Right cardiac atrium (tissue), 5 donors: ENCODE measurements at places on chromosomes 7 and 10.

- DNase-seq, result no peak
Observed at GRCh38 chr10:60042262-60042661, 135.9 kb upstream of the CCDC6 start.

DNA sequence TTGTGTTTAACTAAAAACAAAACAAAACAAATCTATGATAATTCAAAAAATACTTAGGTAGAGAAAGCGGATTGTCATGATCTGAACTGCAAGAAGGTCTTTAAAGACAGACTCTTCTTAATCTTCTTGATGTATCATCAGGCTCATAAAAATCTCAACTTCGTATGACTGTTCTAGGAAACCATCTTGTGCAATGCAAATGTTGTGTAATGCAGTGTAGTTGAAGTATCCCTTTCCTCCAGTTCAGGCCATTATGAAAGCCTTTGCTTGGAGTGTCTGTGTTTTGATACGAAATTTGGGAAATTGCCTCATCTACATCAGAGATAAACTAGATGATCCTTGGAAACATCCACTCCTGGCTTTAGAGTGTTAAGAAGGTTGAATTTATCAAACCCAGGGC is 30.9 kb downstream of the CDK1 start:
- DNase-seq, result no peak

- DNase-seq, result no peak
Observed at GRCh38 chr7:70595755-70596597, 536.0 kb upstream of the GALNT17 start.

DNA sequence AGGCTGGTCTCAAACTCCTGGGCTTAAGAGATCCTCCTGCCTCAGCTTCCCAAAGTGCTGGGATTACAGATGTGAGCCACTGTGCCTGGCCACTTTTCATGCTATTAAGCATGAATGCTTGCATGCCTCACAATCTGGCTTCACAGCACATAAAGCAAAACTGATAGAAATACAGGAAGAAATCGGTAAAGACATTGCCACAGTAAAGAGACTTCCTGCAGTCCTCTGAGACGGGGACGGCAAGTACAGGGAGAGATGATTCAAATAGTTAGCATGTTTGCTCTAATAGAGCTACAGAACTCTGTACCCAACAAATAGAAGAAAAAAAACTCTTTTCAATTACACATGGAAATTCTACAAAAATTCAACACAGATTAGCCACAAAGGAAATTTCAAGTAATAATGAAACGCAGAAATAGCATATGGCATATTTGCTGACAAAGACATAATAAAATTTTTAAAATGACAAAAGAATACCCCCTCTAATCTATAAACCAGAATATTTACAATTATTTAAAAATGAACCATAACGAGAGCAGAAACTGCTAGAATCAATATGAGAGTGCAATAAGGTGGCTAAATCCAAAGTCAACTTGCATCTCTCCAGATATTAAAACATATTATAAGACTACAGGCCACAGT is 32.3 kb downstream of the CARD11 start:
- DNase-seq, result no peak

- no peak for DNase-seq
Observed at GRCh38 chr10:34156781-34157425, 658.2 kb downstream of the PARD3 start.

DNA sequence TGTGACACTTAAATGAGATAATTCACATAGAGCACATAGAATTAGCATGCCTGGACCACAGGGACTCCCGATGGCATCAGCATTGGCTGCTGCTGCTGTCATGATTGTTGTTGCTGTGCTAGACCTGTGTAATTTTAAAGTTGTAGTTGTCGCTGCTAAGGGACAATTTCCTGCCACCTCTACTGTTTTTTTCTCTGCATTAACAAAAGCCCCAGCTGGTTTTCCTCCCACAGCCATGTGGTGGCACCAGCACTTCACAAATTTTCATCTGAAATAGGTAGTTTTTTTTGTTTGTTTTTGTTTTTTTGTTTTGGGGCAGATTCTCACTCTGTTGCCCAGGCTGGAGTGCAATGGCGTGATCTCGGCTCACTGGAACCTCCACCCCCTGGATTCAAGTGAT is 25.4 kb upstream of the PRXL2A start:
- DNase-seq, result no peak

DNA sequence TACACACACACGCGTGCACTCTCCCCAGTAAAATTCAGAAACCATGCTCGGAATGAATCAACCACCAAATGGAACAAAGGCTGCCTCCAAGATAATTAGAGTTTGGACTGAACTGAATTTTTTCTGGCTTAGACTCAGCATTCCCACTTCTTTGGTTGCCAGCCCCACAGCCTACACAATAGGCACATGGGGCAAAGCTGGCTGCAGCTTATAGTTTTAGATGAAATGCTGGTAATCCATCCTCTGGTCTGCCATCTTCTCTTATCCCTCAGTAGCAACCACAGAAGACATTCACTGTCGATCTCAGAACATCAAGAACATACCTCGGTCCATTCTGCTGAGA is 44.2 kb downstream of the PDE1C start:
- DNase-seq, result no peak

GRCh38 chr10:87706731-87707130 is 47.1 kb downstream of the PAPSS2 start:
- DNase-seq, result no peak

- DNase-seq, result peak; percentile 56
Observed at GRCh38 chr10:102644066-102644645, at the start of gene TRIM8. TRIM8 (plus strand) TSS chr10:102644479; CDS start chr10:102644618, 139 bp downstream.

- no peak for DNase-seq
Observed at GRCh38 chr10:11180228-11180627, 162.6 kb downstream of the CELF2 start.

DNA sequence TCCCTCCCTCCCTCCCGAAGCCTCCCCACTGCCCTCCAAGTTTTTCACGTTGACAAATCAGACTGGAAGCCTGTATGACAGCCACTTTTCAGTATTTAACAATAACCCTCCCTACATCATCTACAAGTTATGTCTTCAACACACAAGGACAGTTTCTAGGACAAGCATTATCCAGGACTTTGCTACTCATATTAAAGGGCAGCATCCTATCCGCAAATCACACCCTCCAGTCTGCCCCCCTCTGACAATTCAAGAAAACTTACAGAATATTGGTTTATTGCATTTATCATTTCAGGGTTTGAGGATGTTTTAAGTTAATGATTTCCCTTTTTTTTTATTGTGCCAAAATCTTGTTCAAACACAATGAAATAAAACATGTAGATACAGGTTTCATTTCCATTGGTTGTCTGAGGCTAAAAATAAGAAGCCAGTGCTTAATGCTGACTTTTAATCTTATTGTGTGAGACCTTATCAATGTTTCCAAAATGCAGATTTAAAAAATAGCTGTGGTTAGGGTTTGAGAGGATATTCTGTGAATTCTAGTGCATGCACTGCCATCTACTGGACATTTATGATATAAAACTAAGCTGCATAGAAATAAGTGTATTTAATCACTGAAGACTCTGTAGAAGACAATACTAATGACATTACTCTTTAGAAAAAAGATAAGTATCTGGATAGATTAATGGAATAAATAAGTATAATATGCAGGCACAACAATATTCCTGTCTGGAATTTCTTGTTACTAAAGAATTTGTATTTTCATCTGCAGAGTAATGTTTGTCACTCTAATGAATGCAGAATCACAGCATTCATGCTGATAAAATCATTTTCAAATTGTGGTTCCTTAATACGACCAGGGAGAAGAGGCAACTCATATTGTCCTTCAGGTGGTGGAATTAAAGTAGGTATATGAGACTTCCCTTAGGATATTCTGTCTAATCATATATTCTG is 64.1 kb downstream of the CAV1 start:
- DNase-seq, result no peak

- DNase-seq, result no peak
Observed at GRCh38 chr10:6811153-6811552, 231.1 kb upstream of the PRKCQ start.
